ENCODE measurements at places on chromosomes 11 and 22.

- no peak for DNase-seq
Measured at GRCh38 chr11:62140304-62141110, 16.7 kb downstream of the INCENP start.

GRCh38 chr22:29302681-29303465 lies 3.6 kb upstream of the GAS2L1 start:
- no peak for DNase-seq

DNA sequence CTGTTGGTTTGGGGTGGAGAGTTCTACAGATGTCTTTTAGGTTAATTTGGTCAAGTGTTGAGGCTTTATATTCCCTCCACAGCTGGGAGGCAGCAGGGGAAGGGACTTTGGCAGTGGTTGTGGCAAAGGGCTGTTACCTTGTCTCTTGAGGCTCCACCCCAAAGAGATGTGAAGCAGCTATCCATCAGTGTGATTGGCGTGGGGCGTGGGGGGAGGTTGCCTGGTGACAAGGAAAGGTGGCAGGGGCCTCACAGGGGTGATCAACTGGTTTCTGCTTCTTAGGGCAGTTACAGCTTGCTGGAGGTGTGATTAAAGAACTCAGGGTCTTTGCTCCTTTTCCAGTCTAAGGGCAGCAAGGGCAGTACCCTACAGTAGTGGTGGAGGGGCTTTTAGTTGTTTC lies 59.3 kb downstream of the FANCF start:
- DNase-seq: no peak

DNA sequence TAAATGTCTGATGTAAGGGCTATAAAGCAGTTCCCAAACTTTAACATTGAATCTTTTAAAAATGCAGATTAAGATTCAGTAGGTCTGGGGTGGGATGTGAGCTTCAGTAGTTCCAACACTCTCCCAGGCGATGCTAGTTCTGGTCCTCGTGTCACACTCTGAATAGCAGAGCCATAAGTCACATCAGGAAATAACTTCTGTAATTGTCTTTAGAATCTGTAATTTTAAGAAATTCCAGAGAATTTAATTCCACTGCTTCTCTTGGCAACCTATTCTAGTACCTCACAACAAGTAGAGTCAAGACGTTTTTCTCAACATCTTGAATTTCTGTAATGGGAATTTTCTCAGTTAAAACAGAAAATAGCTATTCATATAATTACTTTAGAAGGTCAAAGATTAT lies 223.1 kb downstream of the TMEM135 start:
- no peak for DNase-seq
